Stimulated activated CD4-positive, alpha-beta T cell treated with anti-CD3 and anti-CD28 coated beads, Interleukin-1b, Interleukin-23, amount 100 ng/mL, for 48 hours (primary cell): ENCODE measurements at places on chromosomes 5 and 9.

GRCh38 chr5:73338256-73339050 lies 110.1 kb downstream of the FOXD1 start:
- DNase-seq: no peak

- peak; percentile 4 for DNase-seq
Observed at GRCh38 chr9:85258823-85259370, 482.9 kb downstream of the AGTPBP1 start.

DNA sequence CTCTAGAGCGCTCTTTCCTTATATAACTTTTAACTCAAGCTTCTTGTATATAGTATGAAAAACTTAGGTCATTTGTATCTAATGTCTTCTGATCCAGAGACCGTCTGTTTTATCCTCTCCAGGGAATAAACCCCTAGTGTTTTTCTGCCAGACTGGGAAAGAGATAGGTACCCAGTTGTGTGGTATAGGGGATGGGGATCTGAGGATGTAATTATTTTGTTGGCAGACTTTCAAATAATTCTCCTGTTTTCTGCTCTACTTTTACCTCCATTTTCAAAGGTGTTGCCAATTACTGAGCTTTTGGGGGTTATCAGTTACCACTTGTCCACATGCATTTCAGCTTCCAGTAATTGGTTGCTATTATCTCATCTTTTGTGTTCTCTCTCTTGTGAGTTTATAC lies 17.9 kb downstream of the CCDC171 start:
- DNase-seq: no peak

DNA sequence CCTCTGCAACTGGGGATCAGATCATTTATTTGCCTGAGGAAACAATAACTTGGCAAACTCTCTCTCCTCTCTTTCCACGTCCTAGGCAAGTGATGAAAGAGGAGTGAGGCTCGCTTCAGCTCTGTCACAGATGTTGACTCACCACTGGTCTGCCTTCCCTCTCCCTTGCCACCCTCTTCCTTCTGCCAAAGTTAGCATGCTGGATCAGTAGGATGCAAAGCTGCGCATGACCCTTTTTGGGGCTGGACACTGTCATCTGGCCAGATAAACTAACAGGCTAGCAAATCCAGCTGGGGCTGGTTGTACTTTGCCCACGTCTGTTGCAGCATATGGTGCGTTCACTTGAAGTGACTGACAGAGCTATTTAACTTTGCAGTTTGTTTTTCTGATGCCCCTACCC lies 36.2 kb upstream of the SMARCA2 start:
- no peak for DNase-seq

DNA sequence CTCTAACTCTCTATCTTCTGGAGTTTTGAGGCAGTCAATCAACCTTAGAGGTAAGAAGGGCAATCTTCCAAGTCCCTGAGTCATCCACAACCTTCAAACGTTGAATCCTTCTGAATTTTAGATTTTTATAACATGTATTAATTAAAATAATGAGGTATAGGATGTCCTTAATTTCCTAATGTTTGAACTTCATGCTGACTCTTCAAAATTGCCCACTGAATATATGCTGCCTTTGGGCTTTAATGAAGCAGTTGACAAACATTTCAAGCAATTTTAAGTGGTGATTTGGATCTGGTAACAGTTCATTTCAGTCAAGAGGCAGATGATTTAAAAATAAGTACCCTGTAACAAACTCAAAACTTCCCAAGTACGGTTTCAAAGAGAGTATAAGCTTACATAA lies 26.0 kb downstream of the ERP44 start:
- DNase-seq: no peak

DNA sequence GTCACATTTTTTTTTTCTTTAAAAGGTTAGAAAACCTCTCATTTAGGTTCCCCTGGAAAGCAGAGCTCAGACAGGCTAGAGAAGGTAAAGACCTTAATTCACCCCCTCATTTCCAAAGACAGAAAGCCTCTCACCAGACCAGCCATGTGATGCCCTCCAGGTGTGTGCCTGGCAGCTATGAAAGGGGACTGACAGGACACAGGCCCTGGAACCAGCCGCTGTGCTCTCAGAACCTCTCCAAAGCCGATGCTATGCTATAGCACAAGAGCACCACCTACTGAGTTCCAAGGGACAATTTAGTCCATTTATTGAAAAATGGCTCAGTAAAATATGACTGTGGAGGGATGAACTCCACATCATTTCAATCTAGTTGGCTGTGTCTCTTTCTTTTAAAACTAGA lies 48.8 kb downstream of the FANCC start:
- DNase-seq: no peak

DNA sequence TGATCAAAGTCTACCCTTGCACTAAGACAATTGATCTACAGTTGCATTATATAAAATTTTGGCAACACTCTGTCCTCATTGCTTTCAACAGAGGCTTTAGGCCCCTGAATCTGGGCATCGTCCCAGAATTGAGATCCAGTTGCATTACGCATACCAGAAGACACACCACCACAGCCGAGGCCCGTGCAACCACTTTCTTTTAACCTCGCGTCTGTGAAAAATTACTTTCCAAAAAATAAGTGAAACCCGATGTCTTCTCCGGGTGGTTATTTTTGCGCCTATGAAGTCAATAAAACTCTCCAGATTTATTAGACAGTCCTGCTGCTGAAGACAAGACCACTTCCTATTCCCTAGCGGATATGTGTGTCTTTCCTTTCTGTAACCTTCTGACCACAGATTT lies 52.1 kb upstream of the NFIB start:
- no peak for DNase-seq

- DNase-seq: no peak
Observed at GRCh38 chr5:84524491-84524890, 139.8 kb upstream of the EDIL3 start.

DNA sequence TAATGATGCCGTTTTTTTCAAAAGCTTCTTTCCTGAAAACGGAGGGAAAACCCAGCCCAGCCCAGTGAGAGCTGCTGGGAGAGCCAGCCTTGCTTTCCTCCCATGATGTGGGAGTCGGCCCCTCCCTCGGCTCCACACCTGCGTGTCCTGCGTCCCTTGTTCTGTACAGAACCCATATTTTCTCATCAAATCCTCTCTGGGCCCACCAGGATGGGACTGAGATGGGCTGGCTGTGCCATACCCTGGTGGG lies 8.9 kb downstream of the FLT4 start:
- DNase-seq: no peak

GRCh38 chr5:133373121-133373870 lies 239.0 kb downstream of the FSTL4 start:
- no peak for DNase-seq

DNA sequence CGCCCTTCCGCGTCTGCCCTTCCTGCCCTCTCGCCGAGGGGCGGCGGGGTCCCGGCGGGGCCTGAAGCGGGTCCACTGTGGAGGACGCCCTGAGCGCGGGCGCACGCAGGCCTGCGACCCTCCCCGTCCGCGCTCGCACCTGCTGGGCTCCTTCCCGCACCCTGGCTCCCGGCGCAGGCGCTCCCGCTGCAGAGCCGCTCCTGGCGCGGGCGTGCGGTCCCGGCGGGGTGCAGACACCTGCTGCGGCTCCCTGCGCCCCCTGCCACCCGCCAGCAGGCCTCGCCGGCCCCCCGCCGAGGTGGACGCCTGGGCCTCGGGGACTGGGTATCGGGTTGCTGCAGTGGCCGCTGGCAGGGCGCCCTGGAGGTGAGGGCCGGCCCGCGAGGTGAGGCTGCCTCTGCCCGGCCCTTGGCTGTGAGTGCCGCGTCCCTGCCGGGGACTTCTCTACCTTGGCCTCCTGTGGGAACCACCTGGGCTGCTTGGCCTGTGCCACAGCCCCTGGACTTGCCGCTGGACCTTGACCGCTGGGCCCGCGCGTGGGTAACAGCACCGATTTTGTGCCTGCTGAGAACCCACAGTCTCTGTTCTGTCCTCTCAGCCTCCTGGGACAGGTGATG lies 627 bp downstream of the ARRDC1 start:
- no peak for DNase-seq

GRCh38 chr9:115939065-115939765 lies 214.4 kb upstream of the PAPPA start:
- DNase-seq: no peak

DNA sequence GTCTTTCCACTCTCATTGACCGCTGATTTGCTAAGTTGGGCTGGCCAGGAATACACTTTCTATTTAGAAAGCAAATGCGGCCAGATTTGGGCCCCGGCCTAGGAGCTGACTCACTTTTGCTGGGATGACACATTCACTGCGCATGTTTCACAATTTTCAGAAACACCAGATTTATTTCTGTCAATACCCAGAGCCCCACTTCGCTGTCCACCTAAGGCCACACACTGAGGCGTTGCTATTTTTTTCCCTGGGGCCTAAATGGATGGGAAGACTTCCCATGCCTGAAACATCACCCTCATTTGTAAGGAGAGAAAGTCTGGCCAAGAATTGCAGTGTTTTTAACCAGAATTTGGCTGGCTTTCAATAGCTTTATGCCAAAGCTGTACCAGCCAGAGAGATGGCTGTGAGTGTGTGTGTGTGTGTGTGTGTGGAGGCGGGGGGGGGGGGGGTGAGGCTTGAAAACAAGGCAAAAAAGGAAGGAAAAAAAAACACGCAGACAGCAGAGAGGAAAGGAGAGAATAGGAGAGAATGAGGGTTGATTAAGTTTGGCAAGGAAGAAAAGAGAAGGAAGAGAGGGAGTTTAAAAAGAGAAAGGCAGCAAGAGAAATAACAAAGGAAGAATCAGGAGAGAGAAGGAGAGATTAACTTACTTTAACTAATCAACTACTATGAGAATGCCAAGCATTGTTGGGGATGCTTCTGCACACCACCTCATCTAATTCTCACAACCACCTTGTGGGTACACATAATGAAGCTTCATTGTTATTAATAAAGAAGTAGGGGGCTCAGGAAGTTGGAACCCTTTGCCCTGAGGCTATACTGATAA lies 261.4 kb upstream of the KLF4 start:
- DNase-seq: no peak
